ENCODE measurements at places on chromosomes 12 and 14.

- no peak for DNase-seq
These were observed 4.9 kb upstream of the GPR132 start for GRCh38 chr14:105069871-105070759.

DNA sequence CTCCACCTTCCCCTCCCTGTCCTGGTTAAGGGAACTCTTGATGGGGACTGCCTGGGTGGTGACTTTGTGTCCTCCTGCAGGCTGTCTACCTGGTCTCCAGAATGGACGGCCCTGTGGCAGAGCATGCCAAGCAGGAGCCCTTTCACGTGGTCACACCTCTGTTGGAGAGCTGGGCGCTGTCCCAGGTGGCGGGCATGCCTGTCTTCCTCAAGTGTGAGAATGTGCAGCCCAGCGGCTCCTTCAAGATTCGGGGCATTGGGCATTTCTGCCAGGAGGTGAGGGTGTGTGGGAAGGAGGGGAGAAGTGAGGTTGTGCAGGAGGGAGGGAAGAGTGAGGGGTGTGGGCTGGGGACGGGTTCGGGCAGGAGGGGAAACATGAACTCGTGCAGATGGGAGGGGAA lies 5.7 kb downstream of the SDSL start:
- DNase-seq = no peak

DNA sequence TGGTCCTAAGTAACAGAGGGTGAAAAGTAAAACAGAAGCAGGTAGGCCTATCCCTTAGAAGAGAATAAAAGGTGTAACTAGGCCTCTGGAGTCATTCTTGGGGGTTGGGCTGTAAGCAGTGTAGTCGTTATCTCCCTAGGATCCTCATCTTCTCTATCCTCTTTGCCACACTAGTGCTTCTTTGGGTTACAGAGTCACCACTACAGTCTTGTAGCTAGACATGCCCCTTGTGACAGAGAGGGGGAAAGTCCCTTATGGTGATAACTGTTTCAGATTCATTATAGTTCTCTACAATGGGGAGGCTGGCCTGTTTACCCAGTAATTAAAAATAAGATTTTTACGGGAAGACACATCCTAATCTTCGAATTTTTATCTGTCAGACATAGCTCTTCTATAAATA lies 16.4 kb upstream of the SRP54 start:
- no peak for DNase-seq

DNA sequence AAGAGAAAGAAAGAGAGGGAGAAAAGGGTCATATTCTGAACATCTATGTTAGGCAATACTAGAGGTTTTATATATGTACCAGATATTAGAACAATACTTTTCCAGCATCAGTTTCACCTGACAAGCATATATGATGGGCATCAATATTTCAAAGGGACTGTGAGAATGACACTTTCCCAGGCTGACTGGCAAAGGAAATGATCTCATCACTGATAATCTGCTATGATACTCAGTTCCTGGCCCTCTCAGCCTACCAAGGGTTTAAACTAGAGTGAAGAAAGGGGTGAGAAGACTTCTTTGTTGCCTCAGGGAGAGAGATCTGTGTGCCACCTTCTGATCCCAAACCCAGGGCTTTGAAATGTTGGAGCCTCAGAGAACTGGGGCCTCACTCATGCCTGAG lies 183.5 kb downstream of the TTC8 start:
- DNase-seq = no peak

GRCh38 chr12:122422730-122423257 lies 325 bp upstream of the CLIP1 start:
- DNase-seq = no peak

Measured in activated T-cell treated with anti-CD3 and anti-CD28 coated beads for 1 hour (primary cell).